ENCODE measurements at places on chromosomes 3 and 15.

- no peak for DNase-seq
These were observed 21.7 kb downstream of the NBEAL2 start for GRCh38 chr3:47000922-47001730.

DNA sequence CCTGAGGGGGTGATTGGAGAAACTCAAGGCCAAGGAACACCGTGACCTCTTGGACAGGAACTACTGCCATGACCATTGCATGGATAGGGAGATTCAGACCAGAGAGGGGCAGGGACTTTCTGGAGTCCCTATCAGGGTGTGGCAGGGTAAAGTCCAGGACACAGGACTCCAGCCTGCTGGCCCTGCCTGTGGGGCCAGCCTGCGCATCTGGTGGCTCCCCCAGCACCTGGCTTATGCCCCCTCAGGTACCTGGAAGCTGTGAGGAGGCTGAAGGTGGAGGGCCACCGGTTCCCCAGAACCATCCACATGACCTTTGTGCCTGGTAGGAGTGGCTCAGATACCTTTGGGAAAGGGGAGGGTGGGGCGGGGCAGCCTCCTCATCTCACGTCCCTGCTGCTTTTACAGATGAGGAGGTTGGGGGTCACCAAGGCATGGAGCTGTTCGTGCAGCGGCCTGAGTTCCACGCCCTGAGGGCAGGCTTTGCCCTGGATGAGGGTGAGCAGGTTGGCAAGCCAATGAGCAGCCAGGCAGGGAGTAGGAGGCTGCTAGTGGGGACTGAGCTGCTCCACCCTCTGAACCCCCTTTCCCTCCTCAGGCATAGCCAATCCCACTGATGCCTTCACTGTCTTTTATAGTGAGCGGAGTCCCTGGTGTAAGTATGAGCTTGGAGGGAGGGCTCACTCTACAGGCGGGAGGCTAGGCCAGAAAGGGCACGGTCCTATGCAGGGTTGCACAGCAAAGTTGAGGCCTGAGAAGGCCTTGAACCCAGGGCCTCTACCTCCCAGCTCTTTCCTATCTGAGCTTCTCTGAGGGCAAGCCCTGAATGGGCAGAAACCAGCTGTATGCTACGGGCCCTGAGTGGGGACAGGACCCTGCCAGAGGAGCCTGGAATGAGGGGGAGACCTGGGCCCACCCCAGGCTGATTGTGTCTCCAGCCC, 2.9 kb downstream of the ACY1 start:
- no peak for DNase-seq

DNA sequence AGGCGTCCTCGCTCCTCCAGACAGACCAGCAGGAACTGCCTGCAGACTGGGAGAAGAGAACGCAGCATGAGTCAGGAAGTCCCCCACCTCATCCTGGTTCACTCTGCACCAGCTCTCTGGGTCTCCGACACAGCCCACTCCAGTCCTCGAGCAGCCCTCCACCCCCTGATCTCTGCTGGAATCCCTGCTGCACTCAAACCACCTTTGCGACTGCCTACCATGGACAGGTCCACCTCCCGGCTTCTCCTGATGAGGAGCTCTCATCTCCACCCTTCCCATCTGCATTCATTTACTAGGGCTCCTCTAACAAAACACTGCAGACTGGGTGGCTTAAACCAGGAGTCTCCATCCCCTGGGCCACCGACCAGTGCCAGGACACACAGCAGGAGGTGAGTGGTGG, 202.3 kb upstream of the IGF1R start:
- no peak for DNase-seq

- no peak for DNase-seq
These were observed 21.6 kb upstream of the PLXNA1 start for GRCh38 chr3:126961191-126961790.

- DNase-seq, result no peak
These were observed 36.0 kb upstream of the BDH1 start for GRCh38 chr3:197591816-197592215.

- no peak for DNase-seq
These were observed 25.7 kb downstream of the ZMAT3 start for GRCh38 chr3:179045719-179046402.

GRCh38 chr3:98741121-98741716, 21.9 kb upstream of the ST3GAL6 start:
- DNase-seq, result no peak

- DNase-seq, result no peak
These were observed 48.8 kb downstream of the BLM start for GRCh38 chr15:90765966-90766365.

GRCh38 chr3:127612966-127613365, 14.8 kb downstream of the MCM2 start:
- no peak for DNase-seq

DNA sequence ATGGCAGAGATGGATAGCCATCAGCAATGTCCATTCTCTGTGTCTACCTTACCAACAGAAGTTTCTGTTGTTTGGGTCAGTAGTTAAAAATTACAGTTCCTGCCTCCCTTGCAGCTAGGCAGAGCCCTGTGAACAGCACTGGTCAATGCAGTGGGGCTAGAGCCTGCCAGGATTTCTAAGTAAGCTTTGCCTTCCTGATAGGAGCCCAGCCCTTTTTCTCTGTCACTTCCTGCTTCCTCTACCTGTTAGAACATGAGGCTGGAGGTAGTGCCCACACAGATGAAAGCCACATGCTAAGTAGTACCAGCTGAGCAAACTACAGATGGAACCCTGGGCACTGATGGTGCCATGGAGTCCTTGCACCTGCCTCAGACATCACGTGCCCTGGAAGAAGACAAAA, 45.0 kb downstream of the MGLL start:
- no peak for DNase-seq

DNA sequence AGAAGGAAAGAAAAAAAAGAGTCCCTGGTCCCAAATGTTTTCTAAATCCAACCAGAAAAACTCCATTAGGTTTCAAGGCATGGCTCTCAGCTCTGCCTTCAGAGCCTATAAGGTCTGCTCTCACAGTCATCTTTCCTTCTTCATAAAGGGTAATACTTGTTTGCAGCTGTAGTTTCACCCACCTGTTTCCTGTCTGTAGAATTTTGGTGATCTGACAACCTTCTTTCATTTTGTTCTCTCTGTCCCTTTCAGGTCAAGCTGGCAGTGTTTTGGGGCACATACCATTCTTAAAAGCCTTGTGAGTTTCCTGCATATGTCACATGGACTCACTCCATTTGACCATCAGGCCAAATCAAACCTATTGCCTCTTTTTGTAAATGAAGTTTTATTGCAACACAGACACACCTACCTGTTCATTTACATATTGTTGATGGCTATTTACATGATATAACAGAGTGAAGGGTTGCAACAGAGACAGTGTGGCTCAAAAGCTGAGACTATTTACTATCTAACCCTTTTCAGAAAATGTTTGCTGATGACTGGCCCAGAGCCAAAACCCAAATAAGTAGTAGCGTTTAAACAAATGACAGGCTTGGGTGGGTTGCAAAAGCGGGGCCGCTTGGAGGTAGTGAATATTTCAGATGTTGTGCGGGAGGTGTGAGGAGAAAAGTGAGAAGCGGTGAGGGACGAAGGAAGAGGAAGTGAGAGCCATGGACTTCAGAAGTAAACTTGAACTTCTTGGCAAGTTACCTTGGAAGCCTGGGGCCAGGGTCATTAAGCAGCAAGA, 292.7 kb upstream of the PROK2 start:
- no peak for DNase-seq

- peak; percentile 29 for DNase-seq
These were observed 56.2 kb upstream of the FILIP1L start for GRCh38 chr3:100170486-100170885.

GRCh38 chr15:90364251-90364650, 12.2 kb downstream of the ZNF774 start:
- no peak for DNase-seq

GRCh38 chr15:25717457-25718168, 145.5 kb downstream of the ATP10A start:
- DNase-seq, result no peak

- no peak for DNase-seq
These were observed 9.3 kb downstream of the RFTN1 start for GRCh38 chr3:16504242-16504641.

DNA sequence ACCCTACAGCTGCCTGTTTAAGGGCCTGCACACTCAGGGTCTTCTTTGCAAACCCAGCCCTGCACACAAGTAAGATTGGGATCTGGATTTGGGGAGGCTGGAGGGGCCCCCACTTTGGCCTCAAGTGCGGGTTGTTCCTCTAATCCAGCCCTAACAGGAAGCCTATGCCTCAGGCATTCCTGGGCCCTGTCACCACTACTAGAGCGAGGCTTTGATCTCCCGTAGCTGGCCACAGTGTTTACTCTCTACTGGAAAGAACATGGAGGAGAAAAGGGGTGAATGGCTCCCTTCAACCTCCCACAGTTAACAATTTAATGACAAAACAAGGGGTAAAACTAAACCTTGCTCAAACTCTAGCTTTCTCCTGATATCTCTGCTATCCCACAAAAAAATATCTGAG, 48.4 kb downstream of the DZIP1L start:
- DNase-seq, result no peak

GRCh38 chr3:75224412-75224811, 439.7 kb upstream of the FRG2C start:
- no peak for DNase-seq

DNA sequence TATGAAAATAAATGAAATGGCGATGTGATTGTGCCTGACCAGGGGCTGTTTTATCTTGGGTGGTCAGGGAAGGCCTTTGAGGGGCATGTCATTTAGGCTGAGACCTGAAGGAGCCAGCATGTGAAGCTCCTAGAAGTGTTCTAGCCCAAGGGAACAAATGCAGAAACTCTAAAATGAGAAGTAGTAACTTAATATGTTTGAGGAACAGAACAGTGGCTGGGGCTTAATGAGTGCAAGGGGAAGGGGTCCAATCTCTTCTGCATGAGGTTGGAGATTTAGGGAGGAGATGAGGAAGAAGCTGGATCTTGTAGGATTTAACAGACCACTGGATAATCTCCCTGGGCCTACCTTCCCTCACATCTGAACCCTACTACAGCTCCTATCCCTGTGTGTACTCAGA, 110.5 kb downstream of the AKAP13 start:
- DNase-seq, result no peak

All from NCI-H1092 (cell line).